ENCODE measurements at places on chromosomes 7 and 10.
A peak's percentile ranks its signal among the peaks of the same experiment; 100 is the strongest.

DNA sequence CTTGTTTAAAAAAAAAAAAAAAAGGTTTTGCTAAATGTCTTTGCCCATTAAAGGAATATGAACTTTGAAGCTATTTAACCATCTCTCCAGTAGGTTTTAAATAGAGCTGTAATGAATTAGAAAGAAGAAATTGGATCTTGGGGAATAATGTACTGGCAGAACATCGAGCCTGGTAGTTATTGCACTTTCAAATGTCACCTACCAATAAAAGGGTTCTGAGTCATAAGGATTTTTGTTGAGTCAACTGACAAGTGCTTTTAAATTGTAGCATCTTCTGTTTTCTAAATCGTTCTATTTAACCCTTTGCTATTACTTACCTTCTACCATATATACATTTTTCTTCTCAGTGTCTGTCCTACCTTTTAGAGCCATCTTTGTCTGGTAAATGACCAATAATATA lies 10.7 kb downstream of the CUTC start:
- no peak for DNase-seq

GRCh38 chr10:42940487-42941294 lies 136.2 kb upstream of the RET start:
- DNase-seq, result no peak

GRCh38 chr10:31644931-31645633 lies 283.5 kb downstream of the ARHGAP12 start:
- no peak for DNase-seq

- no peak for DNase-seq
Observed at GRCh38 chr7:5373300-5373699, 50.3 kb downstream of the TNRC18 start.

DNA sequence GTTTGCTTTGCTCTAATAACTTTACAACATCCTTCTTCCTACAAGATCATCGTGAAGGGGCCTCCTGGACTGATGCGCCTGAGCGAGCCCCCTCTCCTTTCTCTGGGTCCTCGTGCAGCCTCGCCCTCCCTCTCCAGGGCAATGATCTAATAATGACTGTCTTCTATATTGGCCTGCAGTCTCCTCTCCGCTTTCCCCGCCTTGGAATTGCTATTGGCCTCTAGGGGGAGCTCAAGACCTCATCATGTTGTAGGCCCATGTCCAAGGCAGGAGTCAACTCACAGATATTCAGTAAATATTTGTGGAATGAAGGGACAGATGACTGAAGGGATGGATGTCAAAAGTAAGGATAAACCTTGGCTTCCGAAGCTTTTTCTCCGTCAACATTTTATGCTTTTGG lies 1180.3 kb downstream of the TYW1 start:
- DNase-seq, result no peak

DNA sequence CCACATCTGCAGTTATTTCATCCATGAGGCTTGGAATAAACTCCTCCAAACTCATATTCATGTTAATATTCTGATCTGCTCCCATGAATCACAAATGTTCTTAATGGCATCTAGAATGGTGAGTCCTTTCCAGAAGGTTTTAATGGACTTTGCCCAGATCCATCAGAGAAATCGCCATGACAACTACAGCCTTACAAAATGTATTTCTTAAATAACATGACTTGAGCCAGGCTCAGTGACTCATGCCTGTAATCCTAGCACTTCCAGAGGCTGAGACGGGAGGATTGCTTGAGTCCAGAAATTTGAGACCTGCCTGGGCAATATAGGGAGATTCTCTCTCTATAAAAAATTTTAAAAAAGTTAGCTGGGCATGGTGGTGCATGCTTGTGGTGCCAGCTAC lies 102.1 kb upstream of the TMEM168 start:
- DNase-seq, result no peak

GRCh38 chr10:104809288-104810090 lies 168.4 kb downstream of the SORCS3 start:
- no peak for DNase-seq

DNA sequence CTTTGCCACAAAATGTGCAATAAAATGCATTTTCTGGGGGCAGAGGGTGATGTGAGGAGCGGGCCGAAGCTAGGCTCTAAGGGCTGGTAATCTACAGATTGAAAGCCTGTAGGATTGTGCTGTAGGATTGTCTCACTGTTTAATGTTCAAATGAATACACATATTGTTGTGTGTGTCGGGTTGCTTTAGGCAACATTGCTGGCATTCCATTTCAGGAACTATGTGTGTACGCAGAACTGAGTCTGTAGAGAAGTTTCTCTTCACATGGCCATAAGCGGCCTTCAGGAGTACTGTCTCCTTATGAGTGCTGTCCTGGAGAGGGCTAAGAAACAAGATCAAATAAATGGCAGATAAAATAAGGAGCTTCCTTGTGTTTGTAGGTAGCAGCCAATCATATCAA lies 540.2 kb downstream of the GATA3 start:
- no peak for DNase-seq

- DNase-seq, result no peak
Observed at GRCh38 chr10:49688261-49688846, 8.9 kb downstream of the C10orf53 start.

- DNase-seq, result no peak
Observed at GRCh38 chr10:96496281-96496925, 17.3 kb downstream of the TLL2 start.

GRCh38 chr10:28217848-28218247 lies 85.0 kb downstream of the MPP7 start:
- DNase-seq, result peak; percentile 33

DNA sequence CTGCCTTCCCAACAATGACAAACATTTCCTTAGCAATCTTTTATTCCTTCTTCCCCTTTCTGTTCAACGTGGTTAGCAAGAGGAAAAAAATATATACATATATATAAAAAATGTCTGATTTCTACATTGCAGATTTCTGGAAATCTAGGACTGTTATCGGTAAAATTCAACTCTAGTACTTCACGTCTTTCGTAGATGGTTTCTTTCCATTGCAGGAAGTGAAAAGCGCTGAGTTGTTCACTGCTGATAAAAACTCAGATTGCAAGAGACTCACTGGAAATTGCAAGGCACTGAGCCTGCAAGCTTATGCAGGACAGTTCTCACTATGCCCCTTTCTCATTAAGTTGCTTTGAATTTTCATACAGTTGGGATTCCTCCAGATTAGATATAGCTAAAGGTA lies 23.9 kb downstream of the KIN start:
- no peak for DNase-seq

DNA sequence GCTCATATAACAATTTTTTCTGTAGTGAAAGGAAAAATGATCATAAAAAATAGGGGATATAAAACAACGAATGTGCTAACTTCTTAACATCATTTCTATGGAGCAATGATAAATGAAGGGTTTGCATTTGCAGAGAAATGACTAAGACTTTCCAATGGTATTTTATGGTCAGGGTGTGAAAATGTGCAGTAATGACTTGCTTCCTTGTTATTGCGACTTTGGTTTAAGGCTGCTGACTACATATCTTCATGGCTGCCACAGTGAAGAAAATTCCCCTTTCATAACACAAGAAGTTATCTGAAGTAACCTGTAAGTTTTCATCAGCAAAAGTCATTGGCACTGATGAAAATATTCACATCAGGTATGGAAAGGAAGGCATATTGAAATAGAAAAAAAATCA lies 166.1 kb upstream of the NRG3 start:
- no peak for DNase-seq

- no peak for DNase-seq
Observed at GRCh38 chr7:5354460-5355232, 69.0 kb downstream of the TNRC18 start.

GRCh38 chr7:305410-306151 lies 15.6 kb downstream of the FOXL3 start:
- DNase-seq, result no peak

DNA sequence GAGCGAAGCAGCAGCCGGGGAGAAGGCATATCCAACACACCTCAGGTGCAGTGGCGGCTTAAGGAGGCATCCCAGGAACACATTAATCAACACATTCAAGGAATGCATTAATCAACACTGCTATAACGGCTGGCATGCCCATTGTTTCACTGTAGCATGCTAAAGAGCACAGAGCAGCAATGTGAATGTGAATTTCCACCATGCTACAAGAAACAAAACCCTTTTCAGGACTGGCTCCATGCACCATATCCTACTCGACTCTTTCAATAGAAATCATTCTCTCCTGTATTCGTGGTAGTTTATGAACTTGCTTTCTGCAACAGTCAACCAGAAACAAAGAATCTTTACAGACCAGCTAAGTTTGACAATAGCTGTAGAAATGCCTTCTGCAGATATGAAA lies 149.0 kb downstream of the NRCAM start:
- no peak for DNase-seq

DNA sequence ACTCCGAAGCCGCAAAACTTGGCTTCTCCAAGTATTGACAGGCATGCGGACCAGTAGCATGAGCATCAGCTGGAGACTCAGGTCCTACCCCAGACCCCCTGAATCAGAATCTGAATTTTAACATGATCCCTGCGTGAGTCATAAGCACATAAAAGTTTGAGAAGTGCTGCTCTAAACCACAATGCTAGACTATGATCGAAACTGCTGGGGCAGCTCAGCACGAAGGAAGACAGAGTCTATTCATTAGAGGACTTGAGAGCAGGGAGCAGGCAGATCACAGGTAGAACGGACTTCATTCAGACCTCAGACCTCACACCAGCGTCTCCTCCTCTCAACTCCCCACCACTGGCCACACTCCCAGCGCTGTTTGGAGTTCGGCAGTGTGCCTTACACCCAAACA lies 16.9 kb downstream of the CAMK2G start:
- peak; percentile 39 for DNase-seq

DNA sequence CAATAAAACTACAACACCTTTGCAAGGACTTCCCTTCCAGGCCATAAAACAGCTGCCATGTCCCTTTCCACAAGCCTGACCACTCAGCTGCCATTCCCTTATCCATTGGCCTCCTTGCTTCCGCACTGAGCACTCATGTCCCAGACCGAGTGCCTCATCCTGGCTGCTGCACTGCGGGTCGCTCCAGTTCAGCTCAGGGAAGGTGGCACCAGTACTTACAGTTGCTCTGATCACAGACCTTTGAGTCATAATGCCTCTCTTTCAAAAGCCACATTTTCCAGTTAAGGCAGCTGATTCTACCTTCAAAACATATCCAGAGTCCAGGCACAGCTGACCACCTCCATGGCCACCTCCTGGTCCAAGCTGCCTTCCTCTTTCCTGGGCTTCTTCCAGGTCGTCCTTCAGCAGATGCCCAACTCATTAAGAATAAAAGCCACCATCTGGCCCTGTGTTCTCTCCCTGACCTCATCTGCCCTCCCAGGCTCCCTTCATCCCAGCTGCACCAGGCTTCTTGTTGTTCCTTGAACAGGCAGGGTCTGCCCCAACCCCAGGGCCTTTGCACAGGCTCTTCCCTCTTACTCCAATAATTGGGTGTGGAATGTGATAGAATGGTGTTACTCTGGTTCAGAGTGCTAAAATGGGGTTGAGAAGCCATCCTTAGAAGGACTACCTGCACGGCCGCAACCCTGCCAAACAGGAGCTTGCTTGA lies 64.5 kb downstream of the RAMP3 start:
- no peak for DNase-seq

DNA sequence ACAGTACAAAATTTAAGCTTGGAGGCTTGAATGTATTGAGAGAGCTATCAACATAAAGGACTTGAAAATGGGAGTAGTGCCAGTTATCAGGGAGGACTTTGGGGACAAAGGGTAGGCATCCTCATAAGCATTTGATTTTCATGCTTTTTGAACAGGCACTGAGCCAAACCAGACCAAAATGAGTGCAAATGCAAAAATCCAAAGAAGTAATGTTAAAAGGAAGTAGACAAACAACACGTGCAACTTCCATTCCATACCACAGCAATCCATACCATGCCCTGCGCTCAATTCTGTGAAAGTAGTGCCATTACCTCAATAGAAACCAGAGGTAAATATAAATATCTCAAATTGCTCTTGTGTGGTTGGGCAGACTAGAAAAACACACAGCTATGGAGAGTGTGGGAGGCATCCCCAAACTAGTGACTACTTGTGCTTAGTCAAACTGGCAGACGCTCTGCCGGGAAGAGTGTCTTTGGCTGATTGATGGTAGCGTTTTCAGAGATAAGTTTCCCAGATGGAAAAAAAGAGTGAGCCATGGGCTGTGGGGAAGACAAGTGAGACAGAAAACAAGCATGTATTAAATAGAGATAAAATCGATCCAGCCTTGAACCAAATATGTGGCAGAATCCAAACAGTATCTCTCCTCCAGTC lies 161.5 kb downstream of the CREB5 start:
- no peak for DNase-seq

GRCh38 chr7:91618776-91619765 lies 261.4 kb downstream of the MTERF1 start:
- DNase-seq, result no peak

DNA sequence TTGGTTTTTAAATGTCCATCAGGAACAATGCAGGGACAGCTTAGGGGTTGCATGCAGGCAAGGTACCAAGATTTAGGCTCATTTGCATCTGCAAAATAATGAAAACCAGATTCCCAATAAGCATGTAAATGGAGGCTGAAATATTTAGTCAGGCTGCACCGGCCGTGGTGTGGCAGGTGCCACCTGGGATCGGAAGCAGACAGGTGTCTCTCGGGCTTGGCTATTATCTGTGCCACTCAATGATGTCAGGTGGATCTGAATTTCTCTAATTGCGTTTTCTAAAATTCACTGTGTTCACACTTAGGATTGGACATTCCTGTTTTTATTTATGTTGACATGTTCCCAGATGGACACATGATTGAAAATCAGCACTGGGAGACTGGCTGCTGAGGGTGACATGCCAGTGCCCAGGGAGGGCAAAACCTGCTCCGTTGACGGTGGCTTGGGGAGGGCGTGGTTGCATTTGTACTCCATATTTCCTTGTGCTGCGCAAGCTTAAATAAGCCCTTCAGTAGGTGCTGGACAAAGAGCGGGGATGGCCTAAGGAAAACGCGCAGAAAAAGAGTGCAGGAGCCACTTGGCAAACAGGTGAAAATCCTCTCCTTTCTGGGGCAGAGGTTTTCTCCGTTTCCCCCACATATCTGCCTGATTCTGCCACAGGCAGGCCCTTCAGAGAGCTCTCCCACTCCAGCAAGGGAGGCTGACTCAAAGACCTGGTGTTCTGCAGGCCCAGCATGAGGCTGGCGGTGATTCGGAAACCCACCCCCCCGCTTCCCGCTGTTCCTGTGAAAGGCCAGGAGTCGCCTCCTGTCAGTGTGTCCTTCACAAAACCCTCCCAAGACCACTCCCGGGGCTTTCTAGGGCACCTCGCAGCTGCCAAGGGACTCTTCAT lies 142.5 kb downstream of the WDR37 start:
- DNase-seq, result no peak

- no peak for DNase-seq
Observed at GRCh38 chr7:143901332-143901667, 676 bp downstream of the TCAF1 start.

Data from CD4-positive, alpha-beta T cell treated with Interleukin-4 for 4 hours (primary cell).